ENCODE measurements at places on chromosomes 3 and 15. TPM values are rescaled to one million over a fixed set of nuclear protein-coding genes. Genes with fewer than 3 reads are reported as not detected.
A peak's percentile ranks its signal among the peaks of the same experiment; 100 is the strongest.

DNA sequence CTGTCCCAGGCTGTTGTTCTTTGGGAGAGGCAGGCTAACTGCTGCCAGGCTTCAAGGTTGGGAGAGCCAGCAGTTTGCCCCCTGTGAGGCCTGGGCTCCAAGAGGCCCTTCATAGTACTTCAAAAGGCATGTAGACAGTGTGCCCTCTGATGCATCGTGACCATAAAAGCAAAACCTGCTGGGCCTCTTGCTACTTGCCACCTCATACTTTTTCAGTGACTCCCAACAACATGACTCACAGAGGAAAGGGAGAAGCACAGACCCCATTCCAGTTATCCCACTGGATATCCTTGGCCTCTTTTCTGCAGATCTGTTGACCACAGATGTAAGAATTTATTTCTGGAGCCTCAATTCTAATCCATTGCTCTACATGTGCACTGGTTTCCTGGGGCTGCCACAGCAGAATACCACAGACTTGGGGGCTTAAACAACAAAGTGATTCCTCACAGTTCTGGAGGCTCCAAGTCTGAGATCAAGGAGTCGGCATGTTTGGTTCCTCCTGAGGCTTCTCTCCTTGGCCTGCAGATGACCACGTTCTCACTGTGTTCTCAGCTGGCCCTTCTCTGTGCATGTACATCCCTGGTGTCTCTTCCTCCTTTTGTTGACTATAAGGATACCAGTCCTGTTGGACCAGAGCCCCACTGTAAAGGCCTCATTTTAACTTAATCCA, 8.9 kb upstream of the NSMCE3 start:
- DNase-seq = no peak

EOMES gene
- 0.25 TPM for total RNA-seq

GRCh38 chr15:69478259-69478781, 25.7 kb downstream of the RPLP1 start:
- DNase-seq = peak; percentile 77

- no peak for DNase-seq
Observed at GRCh38 chr3:131236421-131236820, 145.2 kb upstream of the NUDT16 start.

GRCh38 chr15:38208206-38208605, 44.4 kb upstream of the SPRED1 start:
- no peak for DNase-seq

GAP43 gene
- not detected for total RNA-seq

ISLR2 gene
- total RNA-seq = not detected

- no peak for DNase-seq
Observed at GRCh38 chr3:34646911-34647460, 848.6 kb downstream of the PDCD6IP start.

GRCh38 chr3:184656829-184657681, 54.8 kb downstream of the MAGEF1 start:
- peak; percentile 68 for DNase-seq

ABTB1 gene
- 8.3 TPM for total RNA-seq

LNP1 gene
- 1.7 TPM for total RNA-seq

DNA sequence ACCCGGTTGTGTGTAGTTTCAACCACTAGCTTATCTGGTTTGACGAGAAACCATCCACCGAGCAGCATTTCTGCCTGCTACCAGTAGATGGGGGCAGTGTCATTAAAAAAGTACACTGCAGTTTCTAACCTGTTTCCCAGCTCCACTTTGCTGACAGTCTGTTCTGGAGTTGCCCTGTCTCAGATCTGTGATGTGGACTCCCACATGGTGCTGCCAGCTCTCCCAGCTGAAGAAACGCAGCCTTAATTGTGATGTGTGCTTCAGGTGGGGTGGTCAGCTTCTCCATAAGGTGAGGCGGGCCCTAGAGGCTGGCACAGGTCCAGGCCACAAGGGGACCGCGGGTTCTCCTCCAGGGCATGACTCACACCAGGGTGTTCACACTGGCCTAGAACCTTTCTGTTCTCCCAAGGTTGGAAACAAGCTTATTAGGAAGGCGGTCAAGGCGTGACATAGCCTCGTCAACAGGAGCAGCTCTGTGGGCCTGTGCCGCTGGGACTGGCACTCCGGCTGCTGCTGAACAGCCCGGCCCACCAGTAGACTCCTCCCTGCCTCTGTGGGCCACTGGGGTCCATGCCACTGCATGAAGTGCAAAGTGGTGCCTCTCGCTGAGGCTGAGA, 2.9 kb upstream of the FAM43A start:
- peak; percentile 77 for DNase-seq

GRCh38 chr3:101879623-101880284, 30.4 kb downstream of the NFKBIZ start:
- DNase-seq = no peak

GOLIM4 gene
- total RNA-seq = 3.2 TPM

GRCh38 chr15:91385311-91385710, 285.3 kb downstream of the SV2B start:
- no peak for DNase-seq

DNA sequence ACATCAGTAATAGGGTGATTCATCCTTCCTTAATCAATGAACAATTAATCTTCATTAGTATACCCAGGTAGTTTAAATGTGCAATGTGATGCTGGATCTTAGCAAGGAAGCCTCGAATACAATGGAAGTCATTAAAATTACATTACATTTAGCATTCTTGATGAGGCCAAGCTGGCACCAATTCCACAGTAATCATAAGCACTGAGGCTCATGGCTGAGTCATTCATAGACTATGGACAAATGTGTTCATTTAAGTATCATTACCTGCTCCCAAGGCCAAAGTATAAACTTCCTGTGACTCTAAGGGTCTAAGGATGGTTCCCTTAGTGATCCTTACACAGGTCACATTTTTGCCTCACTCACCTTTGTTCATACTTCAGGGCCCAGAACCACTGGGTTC, 266.4 kb upstream of the CDIN1 start:
- no peak for DNase-seq

- no peak for DNase-seq
Observed at GRCh38 chr15:45102226-45102625, 11.7 kb downstream of the DUOX2 start.

CATSPER2 gene
- total RNA-seq = 2.2 TPM

- DNase-seq = no peak
Observed at GRCh38 chr15:25932696-25933095, 69.6 kb upstream of the ATP10A start.

GRCh38 chr3:33439546-33440327, 468 bp downstream of the UBP1 start:
- DNase-seq = peak; percentile 75

GRCh38 chr3:24096695-24097290, 151.7 kb downstream of the NR1D2 start:
- no peak for DNase-seq

CCR9 gene
- not detected for total RNA-seq

GRCh38 chr15:84714821-84715220, 1.1 kb downstream of the SEC11A start:
- no peak for DNase-seq

GRCh38 chr15:68252925-68253534, 23.5 kb upstream of the CLN6 start:
- DNase-seq = peak; percentile 53

DNA sequence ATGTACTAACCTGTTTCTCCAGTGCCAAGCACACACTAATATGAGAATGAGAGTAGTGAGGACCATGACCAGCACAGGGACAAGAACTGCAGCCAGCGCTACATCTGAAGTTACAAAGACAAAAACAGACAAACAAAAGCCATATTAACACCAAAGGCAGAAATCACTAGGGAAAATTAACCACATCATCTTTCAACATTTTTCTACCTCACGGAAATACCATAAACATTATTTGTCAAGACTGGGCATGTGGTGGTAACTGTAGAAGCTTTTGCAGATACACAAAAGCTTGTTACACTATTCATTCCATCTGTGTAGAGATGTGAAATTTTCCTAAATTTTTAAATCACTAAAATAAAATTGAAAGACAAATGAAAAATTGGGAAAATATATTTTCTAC, 44.9 kb downstream of the ST3GAL6 start:
- DNase-seq = no peak

GRCh38 chr3:182596676-182597410, 196.5 kb upstream of the ATP11B start:
- DNase-seq = no peak

- DNase-seq = no peak
Observed at GRCh38 chr3:160402221-160403027, 3.0 kb downstream of the SMC4 start.

FEZF2 gene
- not detected for total RNA-seq

CD96 gene
- total RNA-seq = 40.8 TPM

PFKFB4 gene
- 58.4 TPM for total RNA-seq

GRCh38 chr3:128081226-128081625, 29.0 kb downstream of the SEC61A1 start:
- no peak for DNase-seq

INKA1 gene
- total RNA-seq = 0.50 TPM

DNA sequence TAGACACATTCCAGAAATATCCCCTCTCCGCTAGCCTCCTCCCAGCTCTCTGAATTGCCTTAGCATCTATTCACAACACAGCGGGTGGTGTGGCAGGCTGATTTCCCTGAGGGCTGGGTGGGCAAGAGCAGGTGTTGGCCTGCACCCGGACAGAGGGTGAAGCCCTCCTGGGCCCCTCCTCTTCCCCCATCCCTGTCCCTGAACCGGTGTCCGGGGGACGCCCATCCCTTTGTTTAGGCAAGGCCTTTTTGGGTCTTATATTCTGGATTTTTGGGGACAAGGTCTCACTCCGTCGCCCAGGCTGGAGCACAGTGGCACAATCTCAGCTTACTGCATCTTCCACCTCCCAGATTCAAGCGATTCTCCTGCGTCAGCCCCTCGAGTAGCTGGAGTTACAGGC, 55.2 kb upstream of the KLHL25 start:
- no peak for DNase-seq

- DNase-seq = no peak
Observed at GRCh38 chr3:126558336-126559071, at the start of gene C3orf22. C3orf22 (minus strand) TSS chr3:126558932; CDS start chr3:126553390, 5,542 bp downstream.

DNA sequence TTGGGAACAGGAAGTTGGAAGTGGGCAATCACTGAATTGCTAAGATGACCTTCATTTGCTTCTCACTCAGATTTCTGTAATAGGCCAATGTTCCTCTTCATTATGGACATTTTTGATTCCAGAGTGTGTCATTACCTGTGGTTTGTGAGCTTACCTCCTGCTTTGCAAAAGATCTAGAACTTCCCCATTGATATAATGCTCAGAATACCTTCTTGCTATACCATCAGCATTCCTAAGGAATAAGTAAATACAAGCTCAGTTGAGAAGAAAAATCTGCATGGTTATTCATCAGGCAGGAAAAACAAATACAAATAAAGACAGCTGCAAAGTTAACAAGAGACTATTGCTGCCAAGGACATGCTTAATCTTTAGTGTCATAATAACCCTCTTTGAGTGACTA, 5.6 kb upstream of the RPL14 start:
- DNase-seq = no peak

DNA sequence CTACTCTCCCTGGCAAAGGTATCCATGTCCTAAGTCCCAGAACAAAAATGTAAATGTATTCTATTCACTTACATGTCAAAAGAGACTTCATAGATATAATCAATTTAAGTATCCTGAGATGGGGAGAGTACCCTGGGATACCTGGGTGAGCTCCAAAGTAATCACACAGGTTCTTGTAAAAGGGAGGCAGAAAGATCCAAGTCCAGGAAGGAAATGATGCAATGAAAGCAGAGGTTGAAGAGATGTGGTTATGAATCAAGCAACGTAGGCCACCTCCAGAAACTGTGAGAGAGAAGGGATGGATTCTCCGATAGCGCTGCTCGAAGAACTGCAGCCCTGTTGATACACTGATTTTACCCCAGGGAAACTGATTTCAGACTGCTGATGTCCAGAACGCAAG, 93.9 kb upstream of the VGLL3 start:
- no peak for DNase-seq

DNA sequence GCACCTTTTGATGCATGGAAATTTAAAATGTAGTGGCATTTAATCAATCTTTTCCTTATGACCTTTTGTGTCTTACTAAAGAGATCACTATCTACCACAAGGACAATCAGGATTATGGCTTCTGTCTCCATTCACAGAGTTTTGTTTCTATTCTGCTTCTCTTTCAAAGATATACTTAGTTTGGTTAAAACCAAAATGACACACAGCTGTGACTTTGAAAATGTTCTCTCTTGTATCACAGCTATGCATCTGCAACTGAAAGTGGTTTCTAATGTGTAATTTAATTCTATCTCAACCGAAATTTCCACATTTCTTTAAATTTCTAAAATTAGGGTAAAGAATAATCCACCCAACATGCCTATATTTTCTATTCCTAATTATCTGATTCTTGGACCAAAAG, 27.7 kb downstream of the HLTF start:
- no peak for DNase-seq

- DNase-seq = no peak
Observed at GRCh38 chr3:100647657-100648056, 38.3 kb downstream of the ADGRG7 start.

GORASP1 gene
- 23.0 TPM for total RNA-seq

GRCh38 chr3:78221300-78221699, 1181.4 kb downstream of the ROBO2 start:
- no peak for DNase-seq

NUP210 gene
- 117 TPM for total RNA-seq

- DNase-seq = no peak
Observed at GRCh38 chr15:31255732-31256377, 70.8 kb upstream of the KLF13 start.

RARB gene
- total RNA-seq = not detected

DNA sequence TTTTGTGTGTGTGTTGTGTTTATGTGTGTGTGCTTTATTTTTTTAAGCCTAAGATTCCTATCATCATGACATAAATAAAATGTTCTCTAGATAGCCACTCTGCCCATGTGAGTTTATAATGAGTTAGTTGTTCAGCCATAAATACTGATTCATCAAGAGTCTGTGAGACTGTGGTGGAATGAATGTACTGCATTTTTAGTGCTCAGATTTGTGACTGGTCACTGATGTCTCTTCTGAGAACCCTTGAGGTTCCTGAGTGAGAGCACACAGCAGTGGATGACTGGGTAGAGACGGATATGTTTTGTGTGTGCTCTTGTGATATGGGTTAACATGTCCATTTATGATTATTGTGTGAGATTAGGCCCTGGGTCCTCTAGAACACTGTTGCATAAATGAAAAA, 51.2 kb downstream of the SETD5 start:
- DNase-seq = no peak

DNA sequence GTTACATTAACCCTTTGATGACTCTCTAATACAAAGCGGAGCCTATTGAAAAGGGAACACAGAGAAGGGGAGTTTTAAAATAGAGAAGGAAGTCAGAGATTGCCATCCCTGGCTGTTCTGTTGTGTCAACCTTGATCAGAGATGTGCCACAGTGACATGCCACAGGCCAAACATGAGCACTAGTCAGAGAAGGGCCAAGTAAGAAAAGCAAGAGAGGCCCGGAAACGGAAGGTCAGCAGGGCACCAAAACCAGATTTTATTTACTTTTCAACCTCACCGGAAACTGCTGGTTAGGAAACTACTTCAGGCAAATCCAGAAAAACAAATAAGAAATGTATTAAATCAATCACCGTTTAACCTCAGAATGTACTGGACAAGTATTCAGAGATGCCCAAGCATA, 171.8 kb downstream of the ALCAM start:
- DNase-seq = no peak

DNA sequence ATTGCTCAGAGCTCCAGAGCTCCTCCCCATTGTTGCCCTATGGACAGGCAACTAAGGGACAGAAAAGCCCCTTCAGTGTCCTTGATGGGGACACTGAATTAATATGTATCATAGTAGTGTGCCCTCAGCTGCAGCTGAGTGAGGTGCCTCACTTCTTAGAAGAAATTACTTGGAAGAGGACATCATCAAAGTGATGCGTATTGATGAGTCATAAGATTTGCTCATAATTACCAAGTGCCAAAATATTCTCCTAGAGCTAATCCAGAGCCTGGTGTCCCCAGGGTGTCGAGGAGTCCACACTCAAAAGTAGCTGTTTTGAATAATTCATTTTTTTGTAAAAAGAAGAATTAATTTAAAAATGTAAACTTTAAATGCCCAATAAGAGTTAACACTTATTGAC, 200.7 kb upstream of the SEMA6D start:
- DNase-seq = no peak
